Upper lobe of right lung (tissue), 1 donor: ENCODE measurements at places on chromosomes 7 and 10.

- no peak for DNase-seq
Observed at GRCh38 chr7:45976485-45976856, 55.4 kb upstream of the IGFBP3 start.

DNA sequence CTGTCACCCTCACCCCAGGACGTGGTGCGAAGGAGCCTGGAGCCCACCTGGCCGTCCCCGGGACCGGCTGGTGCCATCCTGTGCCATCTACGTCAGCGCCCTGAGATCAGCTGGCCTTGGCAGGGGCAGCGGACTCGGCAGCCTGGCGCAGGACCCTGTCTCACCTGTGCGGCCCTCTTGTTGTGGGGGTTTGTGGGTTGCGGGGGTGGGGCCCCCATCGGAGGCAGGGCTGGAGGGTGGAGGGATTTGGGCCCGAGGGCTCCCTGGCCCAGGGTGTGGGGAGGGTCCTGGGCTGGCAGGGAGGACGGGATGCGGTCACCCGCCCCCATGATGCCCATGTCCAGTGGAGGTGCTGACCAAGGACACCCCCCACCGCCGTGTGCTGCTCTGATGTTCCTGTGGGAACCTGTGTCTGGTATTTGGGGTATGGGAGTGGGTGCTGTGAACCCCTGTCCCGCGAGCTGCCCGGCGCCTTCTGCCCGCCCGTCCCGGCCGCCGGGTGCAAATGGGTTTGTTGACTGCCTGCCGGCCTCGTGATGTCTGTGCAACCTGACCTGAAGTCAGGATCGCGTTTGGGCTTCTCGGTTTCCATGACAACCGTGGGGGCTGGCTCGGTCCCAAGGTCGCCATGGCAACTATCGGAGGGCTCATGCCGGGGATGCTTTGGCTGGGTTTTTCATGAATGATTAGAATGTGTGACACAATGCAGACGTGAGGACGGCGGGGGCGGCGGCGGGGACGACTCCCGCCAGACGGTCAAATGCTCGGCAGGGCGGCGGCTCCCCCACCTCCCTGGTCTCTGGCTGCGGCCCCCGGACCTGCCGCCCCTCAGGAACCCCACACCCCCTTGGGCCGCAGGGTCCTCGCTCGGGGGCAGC, 7.3 kb downstream of the MAFK start:
- peak; percentile 87 for DNase-seq

- no peak for DNase-seq
Observed at GRCh38 chr7:129789652-129790051, 163.1 kb downstream of the UBE2H start.

DNA sequence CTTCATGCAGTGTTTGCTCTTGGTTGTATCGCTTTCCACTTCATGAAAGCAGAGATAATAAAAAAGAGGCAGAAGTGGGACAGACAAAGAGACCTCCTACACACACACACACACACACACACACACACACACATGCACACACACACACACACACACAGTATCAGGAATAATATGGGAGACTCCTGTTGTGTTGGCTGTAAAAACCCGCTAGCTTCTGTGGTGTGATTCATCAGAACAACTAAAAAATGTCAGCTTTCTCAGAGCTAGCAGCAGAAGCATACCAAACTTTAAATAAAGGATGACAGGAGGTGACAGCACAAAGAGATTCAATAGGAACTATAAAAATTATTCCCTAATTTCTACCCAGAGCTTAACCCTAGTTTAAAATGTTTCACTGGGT, 148.2 kb upstream of the LRRTM3 start:
- no peak for DNase-seq

- no peak for DNase-seq
Observed at GRCh38 chr7:69789563-69789962, 191.3 kb downstream of the AUTS2 start.
